ENCODE measurements at places on chromosomes 3 and 15.

- no peak for DNase-seq
Observed at GRCh38 chr3:46338840-46339239, 15.1 kb upstream of the CCR2 start.

DNA sequence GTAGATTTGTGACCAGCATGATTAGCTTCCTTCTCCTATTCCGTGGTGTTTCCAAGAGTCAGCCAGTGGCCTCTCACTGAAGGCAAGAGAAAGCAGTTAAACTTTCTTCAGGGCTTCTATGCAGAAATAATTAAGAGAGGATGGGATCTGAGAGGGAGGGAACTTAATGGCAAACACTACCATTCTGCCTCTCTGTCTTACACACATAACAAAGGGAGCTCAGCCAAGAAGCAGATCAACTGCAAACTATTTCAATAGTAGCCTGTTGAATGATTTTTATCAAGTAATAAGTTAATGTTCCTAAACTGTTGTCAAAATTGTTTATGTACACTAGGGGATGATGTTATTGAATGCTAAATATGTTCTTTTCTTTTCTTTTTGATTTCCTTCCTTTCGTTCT lies 11.8 kb downstream of the OXSR1 start:
- no peak for DNase-seq

- no peak for DNase-seq
Observed at GRCh38 chr3:16288664-16289063, 23.7 kb downstream of the OXNAD1 start.

GRCh38 chr3:191388823-191389222 lies 58.5 kb upstream of the UTS2B start:
- no peak for DNase-seq

GRCh38 chr3:137081711-137082110 lies 123.9 kb downstream of the IL20RB start:
- no peak for DNase-seq

All from NCI-H526 treated with DMSO at 0.1 percent for 48 hours (cell line).